ENCODE measurements at places on chromosomes 13 and 19. TPM values are rescaled to one million over a fixed set of nuclear protein-coding genes. Genes with fewer than 3 reads are reported as not detected.

Gene KIR2DL4
- 6.6 TPM for total RNA-seq

Gene LRRC63
- total RNA-seq: 0.59 TPM

Gene EPS8L1
- total RNA-seq: 8.7 TPM

Gene DAND5
- not detected for total RNA-seq

Gene FREM2
- total RNA-seq: not detected

Gene KLK14
- total RNA-seq: 0.50 TPM

- no peak for DNase-seq
Measured at GRCh38 chr19:23528376-23528775, 133.1 kb upstream of the ZNF91 start.

DNA sequence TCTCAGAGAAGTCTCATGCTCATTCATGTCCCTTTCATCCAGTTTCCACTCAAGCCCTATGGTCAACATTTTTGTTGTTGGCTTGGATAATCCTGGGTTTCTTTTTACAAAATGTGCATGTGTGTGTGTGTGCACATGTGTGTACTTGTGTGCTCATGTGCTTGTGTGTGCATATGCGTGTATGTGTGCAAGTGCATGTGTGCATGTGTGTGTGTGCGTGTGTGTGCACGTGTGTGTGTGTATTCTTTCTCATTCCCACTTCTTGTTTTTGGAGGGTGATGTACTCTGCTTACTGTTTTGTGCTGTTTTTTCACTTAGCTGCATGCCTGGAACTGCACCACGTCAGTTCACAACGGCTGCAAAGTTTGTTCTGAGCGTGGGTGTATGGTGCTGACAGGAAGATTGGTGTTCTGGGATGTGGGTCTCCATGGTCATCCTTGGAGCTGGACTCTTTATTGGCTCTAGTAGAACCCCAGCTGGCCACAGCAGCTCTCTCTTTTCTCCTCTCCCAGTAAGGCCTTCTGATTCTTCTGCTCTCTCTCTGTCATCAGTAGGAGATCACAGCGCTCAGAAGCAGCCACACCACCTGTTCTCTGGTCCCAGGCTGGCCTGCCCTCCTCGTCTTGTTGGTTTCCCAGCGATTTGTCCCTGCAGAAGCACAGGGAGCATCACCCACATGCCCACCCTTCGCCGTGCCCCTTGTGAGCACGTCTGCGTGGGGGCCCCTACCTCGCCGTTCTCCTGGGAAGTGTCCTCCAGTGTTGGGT lies 60.8 kb downstream of the SOX1 start:
- no peak for DNase-seq

DNA sequence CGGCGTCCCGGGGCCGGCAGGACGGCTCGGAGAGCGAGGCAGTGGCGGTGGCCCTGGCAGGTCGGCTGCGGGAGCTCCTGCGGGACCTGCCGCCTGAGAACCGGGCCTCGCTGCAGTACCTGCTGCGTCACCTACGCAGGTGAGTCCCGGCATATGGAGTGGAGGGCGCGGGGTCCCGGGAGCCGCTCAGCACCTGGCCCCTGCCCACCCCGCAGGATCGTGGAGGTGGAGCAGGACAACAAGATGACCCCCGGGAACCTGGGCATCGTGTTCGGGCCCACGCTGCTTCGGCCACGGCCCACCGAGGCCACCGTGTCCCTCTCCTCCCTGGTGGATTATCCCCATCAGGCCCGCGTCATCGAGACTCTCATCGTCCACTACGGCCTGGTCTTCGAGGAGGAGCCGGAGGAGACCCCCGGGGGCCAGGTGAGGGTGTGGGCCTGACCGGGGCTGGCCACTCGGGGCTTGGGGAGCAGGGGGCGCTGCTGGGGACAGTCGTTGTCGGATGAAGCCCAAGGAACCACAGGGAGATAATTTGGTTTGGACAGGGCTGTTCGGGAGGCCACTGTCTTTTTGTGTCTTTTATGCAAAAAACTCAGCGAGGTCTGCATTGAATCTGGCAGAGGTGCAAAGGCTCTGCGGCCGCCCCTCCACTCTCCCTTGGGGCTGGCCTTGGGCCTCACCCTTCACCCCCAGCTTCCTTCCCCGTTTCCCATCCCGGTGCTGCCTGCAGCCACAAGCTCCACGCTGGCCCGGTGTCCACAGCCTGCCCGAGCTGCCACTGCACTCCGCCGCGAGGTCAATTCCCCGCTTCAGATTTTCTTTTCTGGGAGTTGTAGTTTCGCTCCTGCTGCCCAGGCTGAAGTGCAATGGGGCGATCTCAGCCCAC lies 12.0 kb downstream of the POLR2E start:
- DNase-seq: no peak

DNA sequence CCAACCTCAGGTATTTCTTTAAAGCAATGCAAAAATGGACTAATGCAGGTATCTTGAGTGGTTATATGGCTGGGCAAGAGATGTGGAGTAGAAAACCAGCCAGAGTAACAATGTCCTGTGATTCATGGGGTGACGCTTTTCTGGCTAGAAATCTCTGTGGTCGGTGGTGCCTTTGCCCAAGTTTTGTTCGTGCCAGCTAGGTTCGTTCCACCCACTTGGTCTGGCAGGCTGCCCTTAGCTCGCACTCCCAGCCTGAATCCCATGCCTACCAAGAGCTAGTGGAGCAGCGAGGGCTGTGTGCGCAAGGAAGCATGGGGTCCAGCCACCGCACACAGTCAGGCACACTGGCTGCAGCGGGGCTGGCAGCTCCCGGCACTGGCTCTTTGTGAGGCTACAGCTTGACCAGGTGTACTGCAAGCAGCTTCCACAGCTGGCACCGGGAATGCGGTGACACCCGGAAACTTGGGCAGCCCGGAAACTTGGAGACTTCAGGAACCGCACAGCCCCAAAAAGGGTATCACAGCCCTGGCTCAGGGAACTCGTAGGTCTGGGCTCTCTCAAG lies 349.6 kb upstream of the PCDH20 start:
- DNase-seq: no peak

DNA sequence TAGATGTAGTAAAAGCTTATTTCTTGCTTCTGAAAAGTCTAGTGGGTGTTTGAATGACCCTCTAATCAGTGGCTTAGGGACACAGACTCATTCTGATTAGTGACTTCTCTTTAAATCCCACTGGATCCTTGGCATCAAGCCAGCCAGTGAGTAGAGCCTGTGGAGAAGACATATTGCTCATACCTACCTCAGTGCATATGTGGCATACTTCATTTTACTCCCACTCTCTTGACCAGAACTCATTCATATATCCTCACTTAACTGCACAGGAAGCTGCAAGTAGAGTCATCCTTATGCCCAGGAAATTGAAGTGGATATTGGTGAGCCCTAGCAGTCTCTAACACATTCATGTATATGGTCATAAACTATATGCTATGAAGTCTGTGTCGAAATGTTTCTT lies 148.3 kb downstream of the PDS5B start:
- no peak for DNase-seq

- DNase-seq: no peak
Measured at GRCh38 chr19:33344573-33344925, 29.0 kb upstream of the CEBPG start.

DNA sequence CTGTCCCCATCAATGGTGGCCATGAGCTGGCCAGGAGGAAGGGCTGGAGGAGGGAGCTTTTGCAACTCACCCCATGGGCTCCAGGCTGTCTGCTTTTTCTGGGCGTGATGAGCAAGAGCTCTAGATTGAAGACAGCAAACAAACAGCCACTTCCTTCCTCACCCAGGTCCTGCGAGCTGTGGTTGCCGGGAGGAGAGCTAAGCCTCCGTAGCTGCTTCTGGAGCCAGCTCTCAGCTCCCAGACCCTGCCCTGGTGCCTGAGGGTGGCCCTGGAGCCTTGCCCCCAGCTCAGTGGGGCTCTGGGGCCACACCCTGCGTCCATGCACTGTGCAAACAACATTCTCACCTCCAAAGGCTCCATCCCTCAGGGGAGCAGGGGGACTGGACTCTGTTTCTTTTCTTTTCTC lies 6.2 kb downstream of the MYO1F start:
- peak; percentile 71 for DNase-seq

GRCh38 chr19:1154731-1155351 lies 19.2 kb downstream of the SBNO2 start:
- no peak for DNase-seq

GRCh38 chr19:40523322-40524047 lies 53.2 kb upstream of the SHKBP1 start:
- no peak for DNase-seq

DNA sequence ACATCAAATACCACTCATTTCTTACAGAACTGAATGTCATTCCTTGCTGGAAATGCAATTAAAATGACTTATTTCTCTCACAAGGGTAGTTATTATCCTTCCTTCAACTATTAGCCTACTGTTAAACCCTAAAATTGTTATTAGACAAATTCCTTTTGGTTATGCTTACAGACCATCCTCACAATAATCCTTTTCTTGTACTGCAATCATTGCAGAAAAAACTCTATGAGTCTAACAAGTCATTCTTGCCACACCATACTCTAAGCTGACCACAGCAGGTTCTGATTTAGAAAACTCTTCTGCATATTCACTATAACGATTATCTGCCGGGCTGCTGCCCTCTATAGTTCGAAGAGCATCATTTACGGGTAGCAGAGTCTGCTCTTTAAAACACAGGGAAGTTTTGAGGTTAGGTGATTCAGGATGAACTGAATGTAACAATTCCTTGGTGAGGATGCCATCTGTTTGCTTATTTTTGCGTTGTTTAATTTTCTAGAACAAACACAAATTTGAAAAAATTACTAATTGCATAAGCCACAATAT lies 38.2 kb downstream of the MTMR6 start:
- DNase-seq: no peak

- DNase-seq: no peak
Measured at GRCh38 chr19:47408156-47408938, 11.0 kb downstream of the MEIS3 start.

- peak; percentile 85 for DNase-seq
Measured at GRCh38 chr19:52453324-52454094, at the start of gene ZNF578. TSS of gene ZNF578 (plus strand) at chr19:52453553. CDS start at chr19:52501846, 48,293 bp downstream.

- DNase-seq: peak; percentile 50
Measured at GRCh38 chr13:113802090-113802531, 43.1 kb downstream of the TMEM255B start.

DNA sequence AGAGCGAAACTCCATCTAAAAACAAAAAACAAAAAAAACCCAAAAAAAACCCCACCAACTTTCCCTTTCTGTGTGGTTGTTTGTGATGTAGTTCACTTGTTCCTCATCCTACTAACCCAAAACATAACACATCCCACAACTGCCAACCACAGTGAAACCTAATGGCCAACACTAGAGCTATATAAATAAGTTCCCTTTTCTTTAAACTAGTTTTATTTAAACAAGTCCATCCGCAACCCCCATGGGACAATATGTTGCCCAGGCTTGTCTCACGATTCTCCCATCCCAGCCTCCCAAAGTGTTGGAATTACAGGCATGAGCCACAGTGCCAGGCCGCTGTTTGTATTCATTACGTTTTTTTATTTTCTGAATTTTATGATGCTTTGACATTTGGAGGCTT lies 71.2 kb upstream of the ADGRE5 start:
- DNase-seq: no peak

GRCh38 chr13:21603531-21604448 lies at the start of gene MICU2:
TSS of gene MICU2 (minus strand) at chr13:21604170. CDS start at chr13:21604148, 22 bp downstream.
- DNase-seq: peak; percentile 97

- DNase-seq: no peak
Measured at GRCh38 chr13:21742096-21742495, 71.2 kb downstream of the FGF9 start.

DNA sequence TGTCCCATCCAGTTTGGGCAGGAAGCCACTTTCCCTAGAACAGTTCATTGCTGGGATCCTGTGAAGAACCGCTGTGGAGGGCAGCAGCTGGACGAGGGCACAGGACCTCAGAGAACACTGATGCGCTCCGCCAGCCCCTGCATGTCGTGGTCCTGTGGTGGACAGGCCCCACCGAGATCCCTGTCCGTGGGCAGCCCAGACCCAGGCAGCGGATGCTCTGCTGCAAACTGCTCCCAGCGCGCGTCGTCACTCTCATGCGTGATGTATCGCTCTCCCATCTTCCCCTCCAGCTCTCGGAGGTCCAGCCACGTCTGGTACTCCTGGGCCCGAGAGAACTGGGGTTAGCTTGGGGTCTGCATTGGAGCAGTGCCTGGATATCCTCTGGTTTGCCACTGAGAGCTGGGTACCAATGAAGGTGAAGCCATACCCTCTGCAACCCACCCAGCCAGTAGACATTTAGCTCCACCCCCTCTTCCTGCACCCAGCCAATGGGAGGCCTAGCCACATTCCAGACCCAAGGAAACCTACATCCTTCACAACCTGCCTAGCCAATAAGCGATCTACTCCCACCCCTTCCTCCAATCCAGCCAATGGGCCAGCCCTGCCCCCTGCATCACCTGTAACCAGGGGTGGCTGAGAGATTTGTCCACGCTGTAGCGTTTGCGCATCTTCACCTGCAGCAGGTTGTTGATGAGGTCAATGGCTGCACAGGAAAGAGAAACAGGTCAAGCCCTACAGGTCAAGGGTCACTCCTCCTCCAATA lies 13.6 kb upstream of the DACT3 start:
- DNase-seq: no peak

DNA sequence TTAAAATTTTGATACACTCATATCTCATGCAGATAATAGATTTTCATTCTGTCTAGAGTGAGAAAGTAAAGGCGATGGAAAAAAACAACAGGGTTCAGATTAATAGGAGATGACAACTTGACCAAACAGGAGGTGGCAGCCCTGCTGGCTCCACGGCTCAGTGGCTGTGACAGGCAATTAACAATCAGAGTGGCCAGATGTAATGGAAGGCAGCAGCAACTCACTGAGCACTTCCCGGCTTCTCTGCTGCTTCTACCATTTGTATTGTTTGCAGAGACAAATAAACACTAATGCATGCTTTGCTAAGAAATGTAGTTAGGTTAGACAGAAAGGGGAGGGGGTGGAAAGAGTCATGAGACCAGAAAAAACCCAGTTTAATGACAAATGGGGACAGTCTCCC lies 473.0 kb upstream of the SLC10A2 start:
- DNase-seq: no peak

DNA sequence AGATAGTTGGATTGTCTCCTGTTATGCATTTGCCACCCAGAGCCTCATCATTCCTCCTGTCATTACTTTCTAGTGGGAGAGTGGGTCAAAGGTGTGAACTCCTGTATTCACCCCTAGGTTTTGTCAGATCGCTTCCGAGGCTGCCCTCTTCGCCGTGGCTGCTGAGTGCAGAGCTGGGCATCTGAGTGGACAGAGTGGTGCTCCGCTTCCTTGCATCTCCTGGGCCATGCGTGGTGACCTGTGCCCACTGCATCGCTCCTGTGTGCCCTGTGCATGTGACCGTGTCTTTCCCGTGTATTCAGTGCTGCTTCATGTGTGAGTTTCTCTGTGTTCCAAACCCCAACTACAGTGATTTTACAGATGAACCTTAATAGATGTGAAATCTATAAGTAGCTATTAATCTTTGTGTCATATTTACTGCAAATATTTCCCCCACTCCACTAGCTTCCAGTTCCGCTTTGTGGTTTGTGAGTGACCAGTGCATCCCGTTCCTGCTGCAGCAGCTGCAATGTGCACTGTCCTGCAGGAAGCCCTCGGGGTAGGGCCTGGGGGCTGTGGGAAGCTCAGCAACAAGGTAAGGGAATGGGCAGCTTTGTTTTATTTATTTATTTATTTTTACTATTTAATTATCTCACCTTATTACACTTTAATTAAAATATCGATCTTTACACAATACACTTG lies 53.1 kb downstream of the C13orf46 start:
- no peak for DNase-seq
